ENCODE measurements at places on chromosomes 3 and 15.

- H3K36me3 ChIP-seq = no peaks in the 10 kb centered on the region
- DNase-seq = no peak
- no peak overlapping the region for H3K27ac ChIP-seq
- no peaks in the 10 kb centered on the region for H3K27me3 ChIP-seq
- no peaks in the 10 kb centered on the region for H3K4me1 ChIP-seq
These were observed 268.0 kb downstream of the NR2F2 start for GRCh38 chr15:96598514-96598913.

GRCh38 chr3:115615001-115615814 is 8.1 kb upstream of the GAP43 start:
- H3K27ac ChIP-seq = no peak overlapping the region
- peaks cover 20% of the 10 kb centered on the region for H3K27me3 ChIP-seq
- no peak overlapping the region for H3K4me3 ChIP-seq
- no peaks in the 10 kb centered on the region for H3K36me3 ChIP-seq
- no peak for DNase-seq

GRCh38 chr3:97938444-97938843 is 33.8 kb downstream of the RIOX2 start:
- H3K4me1 ChIP-seq = peaks cover 6% of the 10 kb centered on the region
- H3K27me3 ChIP-seq = no peaks in the 10 kb centered on the region
- DNase-seq = no peak
- H3K4me3 ChIP-seq = no peak overlapping the region
- H3K36me3 ChIP-seq = peaks cover 2% of the 10 kb centered on the region

GRCh38 chr3:140007911-140008869 is 73.2 kb downstream of the CLSTN2 start:
- peaks cover 2% of the 10 kb centered on the region for H3K36me3 ChIP-seq
- H3K27ac ChIP-seq = no peak overlapping the region
- no peak overlapping the region for H3K4me3 ChIP-seq
- peaks cover 27% of the 10 kb centered on the region for H3K27me3 ChIP-seq
- DNase-seq = no peak

DNA sequence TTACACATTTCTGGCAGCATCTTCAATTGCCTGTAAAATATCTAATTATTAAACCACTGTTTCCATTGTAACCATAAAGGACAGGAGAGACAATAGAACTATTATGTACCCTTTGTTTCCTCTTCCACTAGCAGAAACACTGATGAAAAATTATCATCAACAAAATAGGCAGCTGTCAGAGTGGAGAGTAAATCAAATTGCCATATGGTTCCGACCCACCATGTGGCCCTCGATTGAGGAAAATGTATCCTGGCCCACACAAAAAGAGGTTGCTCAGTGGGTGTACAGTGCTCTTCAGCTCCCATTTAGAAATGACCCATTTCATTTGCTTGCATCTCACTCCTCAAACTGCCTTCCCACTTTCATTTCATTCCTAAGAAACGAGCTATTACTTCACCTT is 570.6 kb upstream of the UBE2E2 start:
- no peak for DNase-seq
- H3K4me3 ChIP-seq = no peak overlapping the region
- H3K27me3 ChIP-seq = no peaks in the 10 kb centered on the region
- H3K36me3 ChIP-seq = no peaks in the 10 kb centered on the region

GRCh38 chr3:136716629-136717028 is 35.5 kb downstream of the STAG1 start:
- no peak for DNase-seq
- no peaks in the 10 kb centered on the region for H3K36me3 ChIP-seq
- peaks cover 11% of the 10 kb centered on the region for H3K4me1 ChIP-seq
- H3K27me3 ChIP-seq = no peaks in the 10 kb centered on the region
- no peak overlapping the region for H3K4me3 ChIP-seq

DNA sequence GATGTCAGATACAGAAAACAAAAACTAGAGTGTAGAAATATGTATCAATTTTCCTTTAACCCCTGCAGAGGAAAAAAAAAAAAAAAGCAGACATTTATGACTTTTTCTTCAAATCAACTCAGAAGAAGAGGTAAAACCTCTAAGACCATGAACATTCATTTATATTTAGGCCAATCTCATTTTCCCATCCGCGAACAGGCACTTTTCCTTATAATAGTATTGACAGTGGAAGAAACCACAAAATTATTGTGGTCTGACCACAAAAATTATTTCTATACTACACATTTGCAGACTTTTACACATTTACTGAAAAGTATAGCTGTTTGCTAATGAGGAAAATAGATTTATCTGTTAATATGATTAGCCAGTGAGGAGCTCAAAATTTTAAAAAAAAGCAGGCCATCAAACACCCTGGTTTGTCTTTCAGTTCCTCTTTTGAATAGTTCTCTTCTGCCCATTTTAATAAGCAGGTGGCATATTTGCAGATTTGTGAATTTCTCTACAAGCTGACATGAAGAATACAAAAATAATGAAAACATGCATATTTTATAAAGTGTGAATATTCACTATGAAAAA is 5.7 kb downstream of the OSBPL11 start:
- no peak overlapping the region for H3K4me3 ChIP-seq

DNA sequence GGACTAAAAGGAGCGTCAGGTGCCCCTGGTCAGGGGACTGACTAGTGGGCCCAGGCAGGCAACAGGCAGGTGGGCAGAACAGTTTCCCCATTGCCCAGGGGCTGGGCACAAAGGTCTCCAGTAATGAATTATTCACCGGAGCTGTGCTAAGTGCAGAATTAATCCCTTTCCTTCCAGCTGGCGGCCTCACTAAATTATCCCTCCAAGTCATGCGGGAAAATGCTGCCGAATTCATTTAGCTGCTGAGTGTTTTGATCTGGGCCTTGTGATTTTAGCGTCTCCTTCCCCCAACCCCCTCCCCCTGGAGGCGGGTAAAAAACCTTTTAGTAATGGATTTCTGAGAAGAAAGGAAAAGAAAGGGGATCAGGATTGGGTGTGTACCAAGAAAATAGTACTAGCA is 47.2 kb downstream of the CCDC33 start:
- DNase-seq = no peak
- no peak overlapping the region for H3K4me3 ChIP-seq
- H3K36me3 ChIP-seq = peaks cover 5% of the 10 kb centered on the region
- H3K27me3 ChIP-seq = peaks cover 72% of the 10 kb centered on the region

GRCh38 chr3:197333901-197334639 is 35.7 kb upstream of the DLG1 start:
- peak overlapping the region; percentile 2 for H3K27ac ChIP-seq
- H3K36me3 ChIP-seq = peaks cover 6% of the 10 kb centered on the region
- DNase-seq = no peak
- peaks cover 38% of the 10 kb centered on the region for H3K27me3 ChIP-seq
- H3K4me1 ChIP-seq = peaks cover 4% of the 10 kb centered on the region
- no peak overlapping the region for H3K4me3 ChIP-seq

DNA sequence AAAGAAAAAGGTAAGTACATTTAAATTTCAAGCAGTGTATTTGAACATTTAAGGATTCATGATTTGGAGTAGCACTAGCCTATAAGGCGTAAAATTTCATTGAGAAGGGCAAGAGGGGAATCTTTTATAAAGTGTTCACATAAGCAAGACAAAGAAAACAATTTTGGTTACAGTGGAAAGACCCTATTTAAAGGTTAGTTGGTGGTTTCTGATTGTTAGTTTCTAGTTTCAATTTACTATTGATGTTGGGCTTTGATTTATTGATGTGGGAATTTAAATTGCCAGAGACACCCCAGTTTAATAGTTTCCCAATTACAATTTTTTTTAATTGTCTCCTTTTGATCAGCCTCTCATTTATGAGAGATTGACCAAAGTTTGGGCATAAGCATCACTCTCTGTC is 19.5 kb downstream of the ROBO2 start:
- no peaks in the 10 kb centered on the region for H3K36me3 ChIP-seq
- H3K27ac ChIP-seq = no peak overlapping the region
- H3K4me3 ChIP-seq = no peak overlapping the region
- no peak for DNase-seq
- no peaks in the 10 kb centered on the region for H3K4me1 ChIP-seq
- no peaks in the 10 kb centered on the region for H3K27me3 ChIP-seq

GRCh38 chr15:78054966-78055365 is 22.5 kb downstream of the TBC1D2B start:
- peak; percentile 28 for DNase-seq
- H3K36me3 ChIP-seq = peaks cover 7% of the 10 kb centered on the region
- peak overlapping the region; percentile 93 for H3K4me3 ChIP-seq

GRCh38 chr15:99476413-99477222 is 89.2 kb upstream of the MEF2A start:
- H3K4me3 ChIP-seq = peak overlapping the region; percentile 2
- H3K36me3 ChIP-seq = peaks cover 2% of the 10 kb centered on the region
- H3K27ac ChIP-seq = no peak overlapping the region

- H3K36me3 ChIP-seq = no peaks in the 10 kb centered on the region
- peaks cover 15% of the 10 kb centered on the region for H3K27me3 ChIP-seq
- DNase-seq = no peak
- H3K4me1 ChIP-seq = no peaks in the 10 kb centered on the region
These were observed 5.6 kb downstream of the PRTG start for GRCh38 chr15:55737373-55737772.

DNA sequence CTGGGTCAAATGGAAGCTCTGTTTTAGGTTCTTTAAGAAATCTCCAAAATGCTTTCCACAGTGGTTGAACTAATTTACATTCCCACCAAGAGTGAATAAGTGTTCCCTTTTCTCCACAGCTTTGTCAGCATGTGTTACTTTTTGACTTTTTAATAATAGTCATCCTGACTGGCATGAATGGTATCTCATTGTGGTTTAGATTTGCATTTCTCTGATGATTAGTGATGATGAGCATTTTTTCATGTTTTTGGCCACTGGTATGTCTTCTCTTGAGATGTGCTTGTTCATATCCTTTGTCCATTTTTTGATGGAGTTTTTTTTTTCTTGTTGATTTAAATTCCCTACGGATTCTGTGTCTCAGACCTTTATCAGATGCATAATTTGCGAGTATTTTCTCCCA is 745.0 kb upstream of the BCHE start:
- H3K4me3 ChIP-seq = no peak overlapping the region
- DNase-seq = no peak
- H3K27me3 ChIP-seq = no peaks in the 10 kb centered on the region

GRCh38 chr3:64265646-64266045 is 40.4 kb upstream of the PRICKLE2 start:
- H3K27me3 ChIP-seq = peaks cover 38% of the 10 kb centered on the region
- no peak for DNase-seq
- no peaks in the 10 kb centered on the region for H3K4me1 ChIP-seq
- H3K36me3 ChIP-seq = no peaks in the 10 kb centered on the region
- no peak overlapping the region for H3K4me3 ChIP-seq

- peak overlapping the region; percentile 83 for H3K27ac ChIP-seq
- no peaks in the 10 kb centered on the region for H3K27me3 ChIP-seq
- H3K4me1 ChIP-seq = peaks cover 56% of the 10 kb centered on the region
- no peak for DNase-seq
- peaks cover 19% of the 10 kb centered on the region for H3K36me3 ChIP-seq
These were observed 20.4 kb downstream of the STARD5 start for GRCh38 chr15:81303244-81304225.

GRCh38 chr3:161854232-161854771 is 357.7 kb downstream of the OTOL1 start:
- no peaks in the 10 kb centered on the region for H3K27me3 ChIP-seq
- H3K4me3 ChIP-seq = no peak overlapping the region
- H3K36me3 ChIP-seq = peaks cover 2% of the 10 kb centered on the region
- no peak overlapping the region for H3K27ac ChIP-seq
- no peaks in the 10 kb centered on the region for H3K4me1 ChIP-seq

GRCh38 chr3:29202378-29202777 is 78.5 kb upstream of the RBMS3 start:
- H3K36me3 ChIP-seq = no peaks in the 10 kb centered on the region
- H3K4me1 ChIP-seq = no peaks in the 10 kb centered on the region
- H3K27me3 ChIP-seq = no peaks in the 10 kb centered on the region
- no peak for DNase-seq
- no peak overlapping the region for H3K27ac ChIP-seq
